ENCODE measurements at places on chromosomes 5 and 9.

GRCh38 chr9:115923903-115924668 lies 229.5 kb upstream of the PAPPA start:
- DNase-seq = no peak

DNA sequence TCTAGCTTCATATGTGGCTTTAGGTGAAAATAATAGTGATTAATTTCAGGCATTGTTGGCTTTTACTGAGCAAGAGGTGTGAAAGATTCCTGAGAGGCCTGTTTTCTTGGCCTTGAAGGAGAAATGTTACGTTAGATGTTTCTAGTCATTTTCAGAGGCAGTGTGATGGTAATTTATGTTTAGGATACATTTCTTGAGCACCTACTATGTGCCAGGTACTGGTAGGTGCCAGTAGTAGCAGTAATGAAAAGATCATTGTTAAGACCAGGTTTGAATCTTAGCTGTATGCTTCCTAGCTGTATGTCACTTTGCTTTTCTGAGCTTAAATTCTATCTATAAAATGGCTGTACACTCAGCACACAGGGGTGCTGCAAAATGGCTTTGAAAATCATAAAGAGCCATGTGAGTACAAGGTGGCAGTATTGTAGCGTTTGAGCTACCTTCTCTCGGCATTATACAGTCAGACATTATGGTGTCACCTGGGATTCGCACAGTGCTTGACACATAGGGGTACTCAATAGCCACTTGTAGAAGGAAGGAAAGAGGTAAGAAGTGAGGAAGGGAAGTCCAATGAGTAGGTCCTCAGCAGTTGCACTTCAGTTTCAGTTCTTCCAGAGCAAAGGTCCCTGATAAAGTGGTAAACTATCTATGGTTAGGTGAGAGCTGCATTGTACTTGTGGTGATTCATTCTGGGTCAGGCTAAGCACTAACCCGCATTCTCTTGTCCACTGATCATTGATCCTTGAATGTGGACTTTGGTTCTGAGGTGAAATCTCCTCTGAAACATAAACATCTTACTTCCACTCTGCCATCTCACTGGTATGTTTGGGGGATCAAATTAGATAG lies 166.5 kb upstream of the NR3C1 start:
- DNase-seq = no peak

- DNase-seq = no peak
Measured at GRCh38 chr9:107794259-107794658, 304.7 kb upstream of the KLF4 start.

GRCh38 chr9:96599298-96599697 lies 20.3 kb downstream of the CDC14B start:
- DNase-seq = no peak

DNA sequence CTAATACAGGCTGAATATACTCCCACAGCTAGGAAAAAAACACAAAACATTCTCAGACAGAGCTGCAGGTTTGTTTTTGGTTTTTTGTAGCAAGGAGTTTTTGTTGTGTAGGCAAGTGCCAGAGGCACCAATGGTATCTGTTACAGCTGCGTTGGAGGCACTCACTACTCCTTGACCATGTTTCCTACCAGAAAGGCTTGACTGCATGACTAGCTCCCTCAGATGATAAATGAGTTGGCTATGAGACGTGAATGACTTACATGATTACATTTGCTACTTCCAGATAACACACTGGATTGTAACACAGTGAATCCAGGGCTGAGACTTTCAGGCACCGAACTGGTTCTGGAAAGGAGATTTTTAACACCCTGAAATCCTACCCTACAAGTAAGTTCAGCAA lies 18.8 kb downstream of the GZMK start:
- no peak for DNase-seq

GRCh38 chr5:91186101-91186500 lies 197.0 kb downstream of the ARRDC3 start:
- DNase-seq = no peak

GRCh38 chr9:6356904-6357303 lies 28.7 kb downstream of the TPD52L3 start:
- DNase-seq = no peak

GRCh38 chr5:172901012-172901780 lies 58.0 kb upstream of the RPL26L1 start:
- no peak for DNase-seq

Measured in activated T-cell treated with anti-CD3 and anti-CD28 coated beads for 1 hour (primary cell).